ENCODE measurements at places on chromosomes 3 and 15.

DNA sequence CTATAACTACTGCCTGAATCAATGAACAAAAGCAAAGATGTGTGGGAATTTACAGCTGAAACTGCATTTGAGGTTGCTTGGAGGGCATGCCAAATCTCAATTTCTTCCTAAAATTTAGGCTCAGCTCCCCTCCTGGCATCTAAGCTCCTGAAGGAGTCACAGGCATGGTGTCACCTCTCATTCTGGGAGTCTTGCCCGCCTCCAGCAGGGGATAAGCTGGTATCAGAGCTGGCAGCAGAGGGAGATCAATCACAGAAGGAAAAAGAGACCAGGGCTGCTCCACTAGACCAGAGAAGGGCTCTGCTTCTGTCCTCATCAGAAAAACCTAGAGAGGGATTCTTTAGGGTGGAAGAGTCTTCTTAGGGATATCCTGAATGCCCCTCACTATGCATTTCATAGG is 150.4 kb upstream of the SLC6A11 start:
- DNase-seq, result no peak

- DNase-seq, result no peak
These were observed 54.8 kb upstream of the ADPGK start for GRCh38 chr15:72838311-72838731.

DNA sequence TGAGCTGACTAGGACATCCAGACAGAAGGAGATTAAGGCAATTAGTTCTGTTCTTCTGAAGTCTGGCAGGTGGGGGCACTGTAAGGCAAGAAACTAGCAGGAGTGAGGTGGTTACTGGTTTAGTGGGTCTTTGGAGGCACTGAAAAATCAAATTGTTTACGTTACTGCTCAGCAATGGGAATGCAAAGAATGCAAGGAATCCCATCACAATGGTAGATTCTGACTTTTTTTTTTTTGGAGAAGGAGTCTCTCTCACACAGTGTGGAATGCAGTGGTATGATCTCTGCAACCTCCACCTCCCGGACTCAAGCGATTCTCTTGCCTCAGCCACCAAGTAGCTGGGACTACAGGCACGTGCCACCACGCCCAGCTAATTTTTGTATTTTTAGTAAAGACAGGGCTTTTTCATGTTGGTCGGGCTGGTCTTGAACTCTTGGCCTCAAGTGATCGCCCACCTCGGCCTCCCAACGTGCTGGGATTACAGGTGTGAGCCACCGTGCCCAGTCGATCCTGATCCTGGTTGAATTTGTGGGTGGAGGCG is 16.4 kb downstream of the FAM107A start:
- no peak for DNase-seq

- DNase-seq, result no peak
These were observed 16.9 kb upstream of the P2RY13 start for GRCh38 chr3:151346292-151346691.

Data from adrenal gland (tissue), 19 donors.